ENCODE measurements at places on chromosomes 6 and 20.

GRCh38 chr6:70849348-70850069 lies 107.4 kb downstream of the B3GAT2 start:
- DNase-seq, result no peak

DNA sequence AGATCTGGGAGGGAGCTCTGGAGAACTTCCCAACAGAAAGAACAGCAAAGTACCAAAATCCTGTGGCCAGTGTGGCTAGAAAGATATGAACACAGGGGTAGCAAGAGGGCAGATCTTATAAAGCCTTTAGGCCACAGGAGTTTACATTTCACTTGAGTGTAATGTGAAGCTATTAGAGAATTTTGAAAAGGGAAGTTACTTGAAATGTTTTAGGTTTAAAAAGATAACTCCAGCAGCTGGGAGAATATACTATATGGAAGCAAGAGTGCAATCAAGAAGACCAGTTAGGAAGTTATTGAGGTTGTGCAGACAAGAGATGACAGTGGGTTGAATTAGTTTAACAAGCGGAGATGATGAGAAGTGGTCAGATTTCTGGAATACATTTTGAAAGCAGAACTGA lies 7.9 kb downstream of the SUPT3H start:
- no peak for DNase-seq

DNA sequence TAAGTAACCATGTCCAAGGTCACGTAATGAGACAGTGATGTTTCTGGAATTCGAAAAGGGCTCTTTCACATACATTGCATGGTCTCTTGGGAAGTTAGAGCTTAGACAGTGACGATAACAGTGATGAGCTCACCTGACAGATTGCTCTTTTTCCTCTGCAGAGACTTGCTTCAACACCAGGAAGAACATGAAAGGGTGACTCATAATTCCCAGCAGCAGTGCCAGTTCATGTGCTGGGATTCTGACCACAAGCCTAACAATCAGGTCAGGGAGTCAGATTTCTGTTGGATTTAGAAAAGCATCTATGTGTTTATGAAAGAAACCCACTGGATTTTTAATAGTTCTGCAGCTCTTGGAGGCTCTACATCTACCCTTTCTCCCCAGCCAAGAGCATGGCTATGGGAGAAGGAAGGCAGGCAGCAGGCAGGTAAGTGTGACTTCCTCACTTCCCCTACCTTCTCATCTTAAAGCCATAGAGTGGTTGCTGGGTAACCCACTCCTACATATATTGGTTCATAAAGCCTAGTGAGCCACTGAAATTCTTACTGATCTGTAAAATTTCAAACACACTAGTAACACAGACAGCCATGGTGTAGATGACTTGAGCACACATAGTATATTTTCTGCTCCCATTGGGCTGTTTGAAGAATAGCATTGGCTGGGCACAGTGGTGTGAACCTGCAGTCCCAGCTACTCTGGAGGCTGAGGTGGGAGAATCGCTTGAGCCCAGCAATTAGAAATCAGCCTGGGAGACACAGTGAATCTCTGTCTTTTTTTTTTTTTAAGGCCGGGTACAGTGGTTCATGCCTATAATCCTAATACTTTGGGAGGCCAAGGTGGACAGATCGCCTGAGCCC lies 44.4 kb upstream of the LOC128125822 start:
- no peak for DNase-seq

GRCh38 chr6:3209114-3210023 lies 18.1 kb downstream of the TUBB2B start:
- peak; percentile 34 for DNase-seq

Measured in occipital lobe (tissue), 3 donors.